Stimulated activated CD8-positive, alpha-beta memory T cell treated with anti-CD3 and anti-CD28 coated beads, Interleukin-15, amount 100 ng/mL, for 1 hour (primary cell): ENCODE measurements at places on chromosomes 5 and 9.

DNA sequence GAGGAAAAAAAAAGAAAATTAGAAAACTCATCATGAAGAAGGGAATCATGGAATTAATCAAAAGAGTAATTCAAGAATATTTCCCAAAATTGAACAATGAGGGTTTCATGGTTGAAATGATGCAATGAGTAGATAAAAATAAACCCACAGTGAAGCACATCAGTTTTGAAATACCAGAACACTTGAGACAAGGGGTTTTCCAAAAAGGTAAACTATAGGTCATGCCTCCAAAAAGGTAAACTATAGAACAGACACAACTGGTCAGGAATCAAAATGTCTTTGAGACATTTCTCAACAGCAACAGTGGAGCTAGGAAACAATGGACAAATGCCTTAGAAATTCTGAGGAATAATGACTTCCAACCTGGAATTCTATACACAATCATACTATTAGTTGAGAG lies 60.2 kb upstream of the PCSK5 start:
- DNase-seq = no peak

DNA sequence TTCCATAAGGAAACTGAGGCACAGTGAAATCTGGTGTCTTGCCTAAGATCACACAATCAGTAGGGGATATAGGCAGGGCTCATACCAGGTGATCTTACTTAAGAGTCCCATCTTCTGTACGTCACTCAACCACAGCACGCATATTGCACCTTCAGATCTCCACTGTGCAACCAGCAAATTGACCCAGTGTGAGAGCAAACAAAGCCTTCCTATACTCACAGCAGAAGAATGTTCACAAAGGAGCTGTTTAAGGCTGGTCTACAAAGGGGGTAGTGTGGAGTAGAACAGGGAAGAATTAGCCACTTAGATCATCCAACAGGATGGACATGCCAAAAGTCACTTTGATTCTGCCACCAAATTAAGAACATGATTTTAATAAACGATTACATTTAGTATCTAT lies 305.9 kb downstream of the SLIT3 start:
- DNase-seq = no peak

DNA sequence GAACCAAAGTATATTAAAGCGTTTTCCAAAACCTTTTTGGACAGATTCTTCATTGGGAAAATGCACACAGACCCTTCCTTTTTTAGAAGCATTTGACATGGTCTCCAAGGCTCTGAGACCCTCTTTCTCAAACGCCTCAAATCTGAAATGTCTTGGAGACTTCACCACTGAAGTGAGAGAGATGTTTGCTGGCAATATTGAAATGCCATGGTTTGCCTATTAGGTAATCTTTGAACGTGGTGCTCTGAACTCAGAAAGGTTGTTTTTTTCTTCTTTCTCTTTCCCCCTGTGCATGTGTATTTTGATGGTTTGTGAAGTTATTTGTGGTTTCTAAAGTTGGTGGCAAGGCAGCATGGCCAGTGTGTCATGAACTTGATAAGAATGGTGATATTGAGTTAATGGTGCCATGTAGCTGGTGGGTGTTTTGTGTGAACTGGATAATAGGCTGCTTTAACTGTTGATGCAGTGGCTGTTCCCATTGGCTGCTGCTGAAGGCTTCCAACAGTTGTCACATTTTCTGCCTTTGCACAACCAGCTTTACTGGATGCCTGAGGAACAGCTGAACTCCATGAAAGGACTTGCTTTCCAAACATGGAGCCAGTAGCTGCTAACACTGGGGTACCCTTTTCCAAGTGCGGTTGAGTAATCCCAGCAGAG lies 1.7 kb downstream of the PALM2AKAP2 start:
- no peak for DNase-seq

- DNase-seq = no peak
These were observed 81.2 kb downstream of the GLDC start for GRCh38 chr9:6564360-6564759.

GRCh38 chr5:90368454-90369246 lies 40.9 kb downstream of the CETN3 start:
- no peak for DNase-seq

GRCh38 chr5:14436801-14437542 lies 144.6 kb upstream of the OTULINL start:
- no peak for DNase-seq

- DNase-seq = no peak
These were observed 139.6 kb downstream of the GABRB2 start for GRCh38 chr5:161406880-161407279.

GRCh38 chr5:73528248-73528647 lies 30.0 kb downstream of the BTF3 start:
- DNase-seq = no peak

- DNase-seq = no peak
These were observed 10.8 kb downstream of the SLC9A3 start for GRCh38 chr5:513216-514100.

DNA sequence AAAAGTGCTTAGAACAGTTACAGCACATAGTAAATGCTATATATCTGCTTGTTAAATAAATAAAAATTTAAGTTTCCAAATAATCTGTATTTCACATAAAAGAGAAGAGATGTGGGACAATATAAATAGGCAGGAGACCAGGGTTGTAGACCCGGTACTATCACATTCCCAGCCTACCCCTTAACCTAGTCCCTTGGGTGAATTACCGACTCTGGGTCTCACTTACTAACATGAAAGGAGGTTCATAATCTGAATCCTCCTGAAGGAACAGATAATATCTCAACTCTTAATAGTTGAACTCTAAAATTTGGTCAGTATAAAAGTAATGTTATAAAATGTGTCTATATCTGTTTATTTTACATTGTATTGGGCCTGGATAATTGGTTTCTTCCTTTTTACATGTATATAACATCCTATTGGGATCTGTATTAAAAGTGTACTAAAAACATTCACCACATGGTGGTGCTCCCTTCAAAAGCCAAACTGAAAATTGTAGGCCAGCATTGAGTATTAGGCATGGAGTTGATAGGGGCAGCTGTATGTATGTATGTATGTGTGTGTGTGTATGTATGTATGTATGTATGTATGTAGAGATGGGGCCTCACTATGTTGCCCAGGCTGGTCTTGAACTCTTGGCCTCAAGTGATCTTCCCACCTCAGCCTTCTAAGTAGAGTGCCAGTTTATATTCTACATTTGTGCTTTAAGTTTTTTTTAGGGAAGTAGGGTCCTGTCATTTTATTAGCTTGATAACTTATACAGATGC lies 64.2 kb upstream of the ABL1 start:
- DNase-seq = no peak

- no peak for DNase-seq
These were observed 75.7 kb downstream of the ZSWIM6 start for GRCh38 chr5:61407706-61408270.

- DNase-seq = no peak
These were observed 26.9 kb downstream of the SRD5A1 start for GRCh38 chr5:6659941-6660684.

DNA sequence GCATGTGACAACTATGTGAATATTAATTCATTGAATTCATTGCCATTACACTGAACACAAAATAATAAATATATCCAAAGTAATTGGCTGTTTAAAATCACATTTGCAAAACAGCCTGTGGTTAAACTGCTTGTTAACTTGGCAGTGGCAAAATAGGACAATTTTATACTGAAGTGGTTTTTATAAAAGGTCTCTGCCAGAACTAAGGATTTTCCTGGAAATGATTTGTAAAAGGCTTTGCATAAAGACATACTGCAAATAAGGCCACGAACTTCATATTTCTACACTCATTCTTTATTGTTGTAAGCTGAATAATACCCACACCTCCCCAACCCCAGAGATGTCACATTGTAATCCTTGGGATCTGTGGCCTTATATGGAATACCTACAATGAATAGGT lies 370.3 kb upstream of the RGMB start:
- DNase-seq = no peak

GRCh38 chr5:76219636-76220035 lies 136.5 kb downstream of the SV2C start:
- no peak for DNase-seq

GRCh38 chr9:130739081-130739480 lies 45.5 kb downstream of the EXOSC2 start:
- DNase-seq = no peak

DNA sequence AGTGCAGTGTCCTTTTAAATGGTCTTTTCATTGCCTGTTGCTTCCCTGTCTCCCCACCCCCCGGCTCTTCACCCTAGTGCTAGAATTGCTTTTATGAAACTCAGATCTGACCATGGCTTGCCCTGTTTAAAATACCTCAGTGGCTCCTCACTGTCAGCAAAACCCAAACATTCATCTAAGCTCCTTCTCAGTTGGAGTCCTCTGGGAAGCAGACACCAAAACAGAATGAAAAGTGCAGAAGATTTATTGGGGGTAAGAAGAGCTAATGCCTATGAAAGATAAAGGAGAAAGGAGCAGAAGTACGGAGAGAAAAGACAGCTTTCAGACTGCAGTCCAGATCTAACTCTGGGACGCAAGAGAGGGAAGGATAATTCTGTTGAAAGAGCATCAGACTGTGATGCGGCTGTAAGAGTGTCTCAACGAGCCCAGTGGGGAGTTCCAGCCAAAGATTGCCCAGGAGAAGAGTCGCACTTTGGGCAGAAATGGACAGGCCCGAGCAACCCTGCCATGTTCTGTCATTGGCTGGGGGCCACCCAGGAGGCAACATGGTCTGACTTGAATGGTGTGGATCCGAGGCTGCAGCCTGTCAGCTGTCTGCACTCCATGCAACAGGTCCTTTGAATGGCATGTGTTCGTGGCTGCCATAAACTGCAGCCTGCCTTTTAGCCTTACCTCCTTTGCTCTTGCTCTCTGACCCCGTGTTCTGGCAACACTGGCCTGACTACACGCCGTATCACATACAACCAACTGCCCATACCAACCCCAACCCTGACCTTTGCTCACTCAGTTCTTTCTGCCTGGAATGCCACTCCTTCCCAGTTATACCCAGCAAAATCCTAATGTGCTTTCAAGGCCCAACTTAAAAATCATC lies 55.9 kb downstream of the IRF1 start:
- DNase-seq = no peak
